ENCODE measurements at places on chromosomes 5 and 9.
A peak's percentile ranks its signal among the peaks of the same experiment; 100 is the strongest.

DNA sequence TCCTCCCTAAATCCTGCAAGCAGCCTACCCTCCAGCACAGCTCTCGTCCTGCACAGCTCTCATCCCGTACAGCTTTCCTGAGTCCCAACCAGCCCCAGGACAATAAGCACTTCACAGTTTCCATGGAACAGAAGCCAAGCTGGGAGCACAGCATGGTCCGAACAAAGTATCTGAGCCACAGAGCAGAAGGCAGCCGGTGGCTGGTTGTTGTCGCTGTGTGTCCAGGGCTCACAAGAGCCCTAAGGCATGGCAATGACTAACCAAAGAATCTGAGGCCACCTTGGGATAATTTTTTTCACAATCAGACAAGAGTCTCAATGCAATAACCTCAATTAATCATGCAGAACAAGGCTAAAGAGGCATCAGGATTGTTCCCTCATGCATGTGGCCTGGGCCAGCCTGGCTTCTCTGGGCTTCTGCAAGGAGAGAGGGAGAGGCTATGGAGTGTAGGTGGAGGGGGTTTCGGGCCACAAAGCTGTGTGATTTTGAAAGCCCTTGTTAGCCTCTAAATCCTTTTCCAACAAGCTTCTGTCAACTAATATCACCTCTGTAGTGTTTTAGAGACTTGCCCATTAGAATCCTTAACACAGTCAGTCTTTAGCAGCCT is 323.4 kb downstream of the PIK3R1 start:
- DNase-seq = no peak

GRCh38 chr9:84756731-84757130 is 87.2 kb downstream of the NTRK2 start:
- no peak for DNase-seq

GRCh38 chr5:88269222-88269771 is 652 bp upstream of the TMEM161B start:
- DNase-seq = peak; percentile 1

GRCh38 chr5:18114151-18114757 is 480.0 kb downstream of the TAF11L14 start:
- DNase-seq = no peak

GRCh38 chr9:114369216-114370130 is 18.3 kb downstream of the AKNA start:
- DNase-seq = no peak

- peak; percentile 38 for DNase-seq
Observed at GRCh38 chr5:170100066-170100943, 5.4 kb upstream of the FOXI1 start.
